Kidney epithelial cell (primary cell): ENCODE measurements at places on chromosomes 1 and 21. TPM values are rescaled to one million over a fixed set of nuclear protein-coding genes. Genes with fewer than 3 reads are reported as not detected.

The ASCL5 gene
- not detected in 2 replicates for total RNA-seq

The CTSS gene
- total RNA-seq: 9.0 and 12.2 TPM in 2 replicates

The MUTYH gene
- 33.3 and 34.9 TPM in 2 replicates for total RNA-seq

The OR6K3 gene
- total RNA-seq: not detected in 2 replicates

The C8B gene
- total RNA-seq: not detected in 2 replicates

The NPHS2 gene
- 1.7 and 2.5 TPM in 2 replicates for total RNA-seq

The SH2D2A gene
- 2.3 and 4.9 TPM in 2 replicates for total RNA-seq
